ENCODE measurements at places on chromosomes 4 and X.

DNA sequence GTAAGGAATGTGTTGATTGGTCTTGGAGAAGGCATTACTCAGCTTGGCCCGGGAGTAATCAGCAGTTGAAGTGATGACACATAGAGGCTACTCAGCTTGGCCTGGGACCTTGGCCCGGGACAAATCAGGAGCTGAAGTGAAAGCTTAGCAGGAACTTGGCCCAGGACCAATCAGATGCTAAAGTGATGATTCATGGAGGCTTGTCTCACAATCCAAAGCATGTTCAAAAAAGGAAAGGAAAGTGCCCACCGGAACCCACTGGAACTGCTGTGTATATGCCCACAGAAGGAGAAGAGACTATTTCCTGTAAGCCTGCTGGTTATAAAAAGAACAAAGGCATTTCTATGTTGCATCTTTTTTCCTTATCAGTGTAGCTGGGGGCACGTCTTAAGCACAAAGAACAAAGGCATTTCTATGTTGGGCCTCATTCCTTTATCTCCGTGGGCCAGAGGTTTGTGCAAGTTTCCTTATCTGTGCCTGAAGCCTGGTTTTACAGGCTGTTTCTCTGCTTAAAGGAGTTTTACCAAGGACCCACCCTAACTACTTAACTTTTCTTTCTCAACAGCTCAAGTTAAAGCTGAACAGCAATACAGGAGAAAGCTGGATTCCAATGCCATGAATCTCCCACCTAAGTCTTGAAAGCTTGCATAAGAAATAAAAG, 1176.7 kb downstream of the NLGN4X start:
- no peak for DNase-seq

- DNase-seq = no peak
These were observed 5.1 kb downstream of the TIMP1 start for GRCh38 chrX:47587091-47587891.

DNA sequence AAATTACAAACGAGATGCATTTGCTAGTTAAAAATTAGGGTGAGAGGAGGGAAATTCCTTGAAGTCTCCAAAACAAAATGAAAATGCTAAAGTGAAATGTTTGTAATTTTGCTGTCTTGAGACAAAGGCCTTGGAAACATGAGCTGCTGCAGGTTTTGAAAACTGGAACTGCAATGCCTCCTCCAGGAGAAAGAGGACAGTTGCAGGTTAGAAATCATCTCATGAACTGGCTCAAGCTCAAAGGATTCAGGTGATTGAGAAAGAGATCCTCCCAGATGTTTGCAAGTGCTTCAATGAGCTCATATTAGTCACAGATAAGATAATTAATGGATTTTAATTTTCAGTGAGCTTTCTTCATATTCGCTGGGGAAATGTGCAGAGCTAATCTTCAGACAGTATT, 32.4 kb downstream of the SMPX start:
- DNase-seq = peak; percentile 50

DNA sequence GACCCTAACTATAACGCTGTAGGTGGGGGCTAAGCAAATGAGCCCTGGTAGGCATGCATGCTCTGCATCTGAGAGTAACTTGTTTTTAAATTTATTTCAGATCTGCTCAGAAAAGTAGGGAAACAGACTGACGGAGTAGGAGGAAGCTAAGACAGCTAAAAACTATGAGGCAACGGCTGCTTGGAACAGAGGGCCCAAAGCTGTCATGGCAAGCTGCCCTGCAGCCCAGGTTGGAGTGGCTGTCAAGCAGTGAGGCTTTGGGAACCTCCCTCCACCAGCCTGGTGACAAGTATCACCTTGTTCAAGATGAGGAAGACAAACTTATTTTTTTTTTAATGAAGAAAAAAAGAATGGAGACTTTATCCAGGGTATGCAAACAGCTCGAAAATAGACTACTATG, 439.8 kb downstream of the NLGN4X start:
- DNase-seq = no peak

GRCh38 chrX:86946569-86946968, 571.0 kb upstream of the KLHL4 start:
- peak; percentile 7 for DNase-seq

DNA sequence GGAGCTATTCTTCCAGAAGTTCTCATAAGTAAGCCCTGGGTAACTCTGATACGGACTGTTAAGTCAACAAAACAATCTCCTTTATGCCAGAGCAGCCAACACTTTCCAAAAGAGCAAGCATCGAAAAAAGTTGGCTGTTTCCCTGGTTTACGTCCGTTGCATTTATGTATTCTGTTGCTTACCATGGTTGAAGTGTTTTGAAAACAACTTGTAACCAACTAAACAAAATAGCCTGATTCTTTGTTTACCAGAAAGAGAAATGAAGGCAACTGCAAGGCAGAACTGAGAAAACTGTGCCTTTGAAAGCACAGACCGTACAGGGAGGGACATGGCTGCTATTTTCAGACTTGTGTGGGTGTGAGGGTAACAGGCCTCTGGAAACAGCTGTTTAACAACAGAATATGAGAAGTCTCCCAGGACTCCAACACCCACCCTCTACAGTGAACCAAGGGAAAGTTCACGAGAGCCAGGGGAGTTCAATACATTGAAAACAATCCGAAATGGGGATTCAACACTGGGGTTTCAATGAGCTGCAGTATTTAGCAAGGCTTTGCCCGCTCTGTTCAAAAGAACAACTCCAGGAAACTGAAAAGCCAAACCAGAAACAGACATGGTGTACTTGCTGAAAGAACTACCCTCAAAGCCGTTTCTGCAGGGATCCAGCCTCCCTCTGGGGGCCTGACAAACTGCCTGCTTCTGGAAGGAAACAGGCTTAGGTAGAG, 95.8 kb upstream of the EGFL6 start:
- no peak for DNase-seq

DNA sequence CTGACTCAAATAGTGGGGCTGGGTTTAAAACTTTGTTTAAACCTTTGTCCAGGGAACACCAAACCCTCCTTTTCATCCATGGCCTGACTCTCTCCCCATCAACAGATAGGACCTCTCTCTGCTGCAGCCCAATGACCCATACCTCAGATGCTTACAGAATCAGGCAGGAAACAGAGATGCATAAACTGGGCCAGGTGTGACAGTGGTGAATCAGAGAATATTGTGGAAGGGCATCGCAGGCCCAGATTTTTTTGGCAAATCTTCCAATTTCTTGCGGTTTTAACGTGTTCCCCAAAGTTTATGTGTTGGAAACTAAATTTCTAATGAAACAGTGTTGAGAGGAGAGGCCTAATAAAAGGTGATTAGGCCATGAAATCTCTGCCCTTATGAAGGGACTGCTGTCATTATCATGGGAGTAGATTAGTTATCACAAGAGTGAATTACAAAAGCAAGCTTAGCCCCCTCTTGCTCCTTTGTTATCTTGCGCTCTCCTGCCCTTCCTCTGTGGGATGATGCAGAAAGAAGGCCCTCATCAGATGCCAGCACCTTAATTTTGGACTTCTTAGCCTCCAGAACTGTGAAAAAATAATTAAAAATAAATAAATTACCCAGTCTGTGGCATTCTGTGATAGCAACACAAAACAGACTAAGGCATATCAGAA, 82.8 kb downstream of the STK32B start:
- DNase-seq = no peak

GRCh38 chrX:51779306-51779705, 36.1 kb downstream of the GSPT2 start:
- DNase-seq = no peak

- no peak for DNase-seq
These were observed 199.8 kb upstream of the WDFY3 start for GRCh38 chr4:85166318-85166717.

DNA sequence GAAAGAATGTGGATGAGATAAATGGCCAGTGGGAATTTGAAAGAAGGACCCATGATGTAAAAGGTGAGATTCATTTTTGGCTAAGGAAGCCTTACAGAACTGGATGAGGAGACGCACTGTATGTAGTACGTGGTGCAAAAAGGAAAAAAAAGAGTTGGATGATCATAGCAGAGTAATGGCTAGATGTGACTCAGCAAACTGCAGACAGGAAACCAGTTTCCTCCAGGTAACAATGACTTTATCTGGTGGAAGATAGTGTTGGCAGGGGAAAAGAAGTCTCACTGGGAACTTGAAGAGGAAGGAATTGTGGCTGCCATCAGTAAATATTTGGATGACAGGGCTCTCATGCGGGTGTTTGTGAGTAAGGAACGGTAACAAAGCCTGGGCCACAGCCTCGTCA, 243.2 kb downstream of the CPE start:
- DNase-seq = no peak

- no peak for DNase-seq
These were observed 7.3 kb downstream of the XK start for GRCh38 chrX:37692918-37693317.

GRCh38 chr4:38360201-38360600, 303.8 kb upstream of the KLF3 start:
- no peak for DNase-seq

DNA sequence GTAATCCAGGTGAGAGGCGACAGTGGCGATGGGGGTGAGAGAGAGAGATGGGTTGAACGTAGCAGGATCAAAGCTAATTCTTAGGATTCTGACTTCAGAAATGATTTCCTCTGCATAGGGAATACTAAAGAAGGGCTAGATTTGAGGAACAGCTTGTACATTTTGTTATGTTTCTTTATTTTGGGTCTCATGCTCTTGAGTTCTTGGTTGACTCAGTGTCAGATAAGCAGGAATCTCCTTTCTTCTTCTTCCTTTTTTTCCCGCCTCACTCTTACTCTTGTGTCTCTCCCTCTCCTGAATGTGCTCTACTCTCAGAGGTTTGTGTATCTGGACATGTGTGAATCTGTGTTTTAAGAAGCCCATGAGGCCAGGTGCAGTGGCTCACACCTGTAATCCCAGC, 36.4 kb downstream of the FAM193A start:
- no peak for DNase-seq

GRCh38 chr4:182806259-182807252, 110.6 kb downstream of the DCTD start:
- DNase-seq = peak; percentile 77

- DNase-seq = no peak
These were observed 310.2 kb downstream of the HS3ST1 start for GRCh38 chr4:11118513-11118912.

- no peak for DNase-seq
These were observed 33.7 kb upstream of the ADH6 start for GRCh38 chr4:99252746-99253145.

DNA sequence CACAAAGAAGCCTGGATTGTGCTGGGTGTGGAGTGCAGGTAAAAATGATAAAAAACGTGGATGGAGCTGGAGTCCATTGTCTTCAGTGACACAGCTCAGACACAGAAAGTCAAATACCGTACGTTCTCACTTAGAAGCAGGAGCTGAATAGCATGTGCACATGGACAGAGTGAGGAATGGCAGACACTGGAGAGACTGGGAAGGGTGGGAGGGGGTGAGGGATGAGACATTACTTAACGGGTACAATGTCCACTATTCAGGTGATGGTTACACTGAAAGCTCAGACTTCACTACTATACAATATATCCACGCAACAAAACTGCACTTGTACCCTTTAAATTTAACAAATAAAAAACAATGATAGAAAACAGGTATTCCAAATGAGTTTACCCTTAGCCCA, 18.1 kb upstream of the IRAK1 start:
- no peak for DNase-seq

DNA sequence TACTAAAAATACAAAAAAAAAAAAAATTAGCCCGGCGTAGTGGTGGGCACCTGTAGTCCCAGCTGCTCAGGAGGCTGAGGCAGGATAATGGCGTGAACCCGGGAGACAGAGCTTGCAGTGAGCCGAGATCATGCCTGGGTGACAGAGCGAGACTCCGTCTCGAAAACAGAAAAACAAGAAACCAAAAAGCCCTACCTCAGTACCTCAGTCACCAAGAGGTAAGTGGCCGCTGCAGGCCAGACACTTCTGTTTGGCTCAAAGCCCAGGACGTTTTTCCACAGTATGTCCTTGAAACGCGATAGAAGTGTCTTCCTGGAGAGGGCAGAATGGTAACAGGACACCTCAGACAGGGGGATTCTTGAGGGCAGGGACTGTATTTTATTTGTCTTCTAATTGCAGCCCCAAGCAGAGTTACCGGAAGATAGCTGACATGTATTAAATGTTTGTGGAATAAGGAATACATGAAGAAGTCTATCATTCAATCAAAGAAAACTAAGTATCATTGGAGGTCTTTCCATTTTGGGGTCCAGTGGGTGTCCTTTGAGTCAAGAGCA, 63.6 kb downstream of the CLNK start:
- DNase-seq = no peak

GRCh38 chr4:108169664-108170063, 932 bp upstream of the LEF1 start:
- DNase-seq = no peak

DNA sequence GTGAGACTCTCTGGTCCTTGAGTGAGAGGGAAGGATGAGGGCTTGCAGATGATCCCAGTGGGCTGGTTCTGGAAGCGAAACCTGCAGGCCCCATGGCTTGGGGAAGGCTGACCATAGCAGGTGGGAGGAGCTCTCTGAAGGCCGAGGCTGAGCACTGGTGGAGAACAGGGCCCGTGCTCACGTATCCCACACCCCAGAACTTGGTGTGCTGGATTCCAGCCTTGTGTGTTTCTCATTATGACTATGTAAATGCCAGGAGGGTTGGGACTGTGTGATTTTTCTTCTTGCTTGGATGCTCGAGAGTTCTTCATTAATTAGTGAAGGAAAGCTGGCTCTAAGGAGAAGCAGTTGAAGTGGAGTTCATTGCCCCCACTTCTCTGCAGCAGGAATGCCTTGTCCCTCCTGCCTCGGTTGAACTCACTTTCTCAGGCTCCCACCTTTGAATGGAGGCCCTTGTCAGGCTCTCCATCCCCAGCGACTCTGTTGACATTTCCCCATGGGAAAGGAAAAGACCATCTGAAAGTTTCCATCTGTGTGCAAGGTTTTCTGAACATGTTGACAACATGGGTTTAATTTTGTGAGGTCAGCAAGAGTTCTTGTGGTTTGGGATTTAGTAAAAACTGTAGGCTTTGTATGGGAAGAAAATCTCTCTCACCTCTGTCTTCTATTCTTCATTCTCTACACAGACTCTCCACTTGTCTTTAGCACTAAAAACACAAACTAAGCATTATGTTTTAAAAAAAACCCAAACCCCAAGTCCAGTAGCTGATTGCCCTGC, 57.7 kb downstream of the TBL1X start:
- DNase-seq = no peak

- DNase-seq = no peak
These were observed 192.2 kb upstream of the TLL1 start for GRCh38 chr4:165680821-165681220.

GRCh38 chrX:132742246-132742645, 216.2 kb downstream of the HS6ST2 start:
- no peak for DNase-seq

DNA sequence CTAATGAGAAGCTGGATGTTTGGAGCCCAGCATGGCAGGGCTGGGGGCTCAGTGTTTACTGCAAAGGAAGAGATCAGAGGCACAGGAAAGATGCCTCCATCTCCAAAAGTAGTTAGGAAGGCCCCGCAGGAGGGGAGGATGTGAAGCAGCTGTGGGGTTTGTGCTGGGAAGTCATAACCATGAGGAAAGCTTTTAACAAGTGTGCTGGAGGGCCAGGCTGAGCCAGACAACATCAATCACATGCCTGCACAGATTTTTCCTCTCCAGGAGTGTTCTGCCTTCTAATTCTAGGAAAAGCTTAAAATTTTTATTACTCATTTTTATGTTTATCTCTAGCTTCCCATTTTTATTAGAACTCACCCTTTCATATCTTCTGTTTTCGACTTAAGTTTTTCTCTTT, 65.4 kb downstream of the GPR82 start:
- DNase-seq = no peak

All from SK-N-DZ (cell line).